ENCODE measurements at places on chromosomes 7 and 10. TPM values are rescaled to one million over a fixed set of nuclear protein-coding genes. Genes with fewer than 3 reads are reported as not detected.

The INPP5F gene
- polyA plus RNA-seq = 6.2 TPM

The PPP1R17 gene
- not detected for polyA plus RNA-seq

The OR13A1 gene
- polyA plus RNA-seq = 0.12 TPM

The OR2A5 gene
- not detected for polyA plus RNA-seq

The POLR2J2 gene
- 1.1 TPM for polyA plus RNA-seq

The SHH gene
- polyA plus RNA-seq = 1.7 TPM

The SYCE1 gene
- polyA plus RNA-seq = not detected

The TEX47 gene
- not detected for polyA plus RNA-seq

The CAPZA2 gene
- polyA plus RNA-seq = 140 TPM

The DKK1 gene
- polyA plus RNA-seq = 0.67 TPM

The TBXAS1 gene
- polyA plus RNA-seq = 6.2 TPM
